ENCODE measurements at places on chromosomes 12 and 14. TPM values are rescaled to one million over a fixed set of nuclear protein-coding genes. Genes with fewer than 3 reads are reported as not detected.
A peak's percentile ranks its signal among the peaks of the same experiment; 100 is the strongest.

DNA sequence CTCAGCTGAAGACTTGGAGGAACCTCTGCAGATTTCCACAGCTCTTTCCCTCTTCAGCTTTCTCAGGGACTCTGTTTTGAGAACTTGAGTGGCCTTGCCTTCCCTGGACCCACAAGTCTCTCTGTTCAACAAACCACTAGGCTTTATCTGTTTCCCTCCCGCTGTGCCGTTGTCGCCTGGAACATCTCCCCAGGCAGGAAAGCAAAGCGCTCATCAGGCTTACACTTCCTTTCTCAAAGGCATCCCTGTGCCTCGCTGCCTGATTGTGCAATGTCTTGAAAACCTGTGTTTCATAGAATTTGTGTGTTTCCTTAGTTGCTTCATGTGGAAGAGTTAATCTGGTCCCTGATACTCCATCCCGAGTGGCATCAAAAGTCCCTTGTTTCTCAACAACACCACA, 64.1 kb downstream of the PPM1A start:
- DNase-seq = no peak

- DNase-seq = no peak
Measured at GRCh38 chr14:47278233-47278842, 397.1 kb downstream of the MDGA2 start.

- no peak for DNase-seq
Measured at GRCh38 chr12:7485095-7485494, 18.5 kb downstream of the CD163 start.

DNA sequence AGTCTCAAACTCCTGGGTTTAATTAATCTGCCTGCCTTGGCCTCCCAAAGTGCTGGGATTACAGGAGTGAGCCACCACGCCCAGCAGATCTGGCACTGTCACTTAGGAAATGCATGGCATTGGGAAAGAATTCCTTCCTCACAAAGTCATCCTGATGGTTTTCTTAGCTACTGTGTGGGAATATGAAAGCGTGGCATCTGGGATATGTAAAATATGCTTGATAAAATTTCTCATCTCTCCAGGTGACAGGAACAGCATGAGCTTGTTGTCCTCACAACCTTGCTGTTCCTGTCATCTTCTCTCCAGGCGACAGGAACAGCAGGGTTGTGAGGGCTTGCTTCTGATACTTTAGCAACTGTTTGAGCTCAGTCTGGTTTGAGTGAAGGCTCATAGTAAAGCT, 16.1 kb upstream of the AICDA start:
- DNase-seq = no peak

DNA sequence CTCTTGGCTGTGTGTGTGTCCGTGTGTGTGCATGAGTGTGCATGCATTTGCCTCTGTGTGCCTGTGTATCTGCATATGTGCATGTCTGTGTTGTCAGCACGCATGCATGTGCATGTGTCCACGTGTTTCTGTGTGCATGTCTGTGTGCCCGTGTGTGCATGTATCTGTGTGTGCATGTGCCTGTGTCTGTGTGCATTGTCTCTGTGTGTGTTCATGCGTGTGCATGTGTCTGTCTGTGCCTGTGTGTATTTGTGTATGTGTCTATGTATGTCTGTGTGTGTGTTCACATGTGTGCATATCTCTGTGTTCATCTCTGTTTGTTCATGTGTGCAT, 1.1 kb upstream of the GALNT9 start:
- no peak for DNase-seq

GRCh38 chr12:67237231-67237630, 31.9 kb upstream of the CAND1 start:
- DNase-seq = no peak

- no peak for DNase-seq
Measured at GRCh38 chr12:66059666-66060065, 70.9 kb downstream of the LLPH start.

GRCh38 chr12:130916241-130916911, 37.3 kb upstream of the ADGRD1 start:
- peak; percentile 11 for DNase-seq

DNA sequence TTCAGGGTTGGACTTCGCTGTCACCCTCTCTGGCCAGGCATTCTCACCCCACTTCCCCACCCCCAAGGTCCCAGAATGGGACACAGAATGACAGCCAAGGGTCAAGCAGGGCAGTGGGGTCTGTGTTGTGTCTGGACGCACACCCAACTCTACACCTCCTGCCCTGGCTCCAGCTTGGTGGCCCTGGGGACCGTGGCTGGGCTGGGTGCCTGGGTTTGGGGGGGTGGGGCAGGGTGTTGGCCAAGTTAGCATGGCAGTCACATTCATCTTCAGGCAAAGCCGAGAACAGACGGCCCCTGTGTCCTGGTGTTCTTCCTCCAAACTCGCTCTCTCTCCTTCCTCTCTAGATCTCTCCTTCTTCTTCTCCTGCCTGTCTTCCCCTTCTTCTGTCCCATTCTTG, 5.6 kb downstream of the LRP1 start:
- DNase-seq = no peak

DNA sequence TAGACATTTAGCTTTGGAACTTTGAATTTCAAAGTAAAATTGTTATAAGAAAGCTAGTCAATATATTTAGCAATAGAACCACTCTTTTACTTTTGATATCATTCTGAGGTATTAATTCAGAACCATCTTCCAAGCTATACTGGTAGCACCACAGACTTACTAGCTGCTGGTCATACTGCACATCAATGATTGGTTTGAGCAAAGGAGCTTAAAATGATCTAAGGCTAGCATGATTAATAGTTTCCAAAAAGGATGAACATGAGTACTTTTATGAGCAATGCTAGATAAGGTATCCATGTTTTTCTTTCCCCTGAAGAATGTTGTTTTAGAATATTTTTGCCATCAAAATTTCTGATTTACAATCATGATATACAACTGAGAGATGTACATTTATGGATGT, 17.2 kb downstream of the CNIH1 start:
- no peak for DNase-seq

GRCh38 chr14:54627540-54628363, 60.8 kb downstream of the SAMD4A start:
- DNase-seq = no peak

GRCh38 chr12:98758331-98758730, 113.2 kb downstream of the APAF1 start:
- no peak for DNase-seq

- no peak for DNase-seq
Measured at GRCh38 chr12:52027085-52027843, 20.5 kb downstream of the TAMALIN start.

Gene WSCD2
- not detected for total RNA-seq

Gene RDH16
- total RNA-seq = 0.79 TPM

Gene FSCB
- not detected for total RNA-seq

Gene LIN7A
- total RNA-seq = not detected

Gene PROX2
- total RNA-seq = not detected

Gene GDF3
- total RNA-seq = not detected

Gene C12orf50
- total RNA-seq = not detected

Gene CARMIL3
- total RNA-seq = not detected

Gene TMEM179
- not detected for total RNA-seq

Gene SDR9C7
- total RNA-seq = not detected

Gene LALBA
- total RNA-seq = not detected

Gene USP30
- 12.0 TPM for total RNA-seq

Gene FLVCR2
- 35.7 TPM for total RNA-seq
